ENCODE measurements at places on chromosomes 6 and 20.

DNA sequence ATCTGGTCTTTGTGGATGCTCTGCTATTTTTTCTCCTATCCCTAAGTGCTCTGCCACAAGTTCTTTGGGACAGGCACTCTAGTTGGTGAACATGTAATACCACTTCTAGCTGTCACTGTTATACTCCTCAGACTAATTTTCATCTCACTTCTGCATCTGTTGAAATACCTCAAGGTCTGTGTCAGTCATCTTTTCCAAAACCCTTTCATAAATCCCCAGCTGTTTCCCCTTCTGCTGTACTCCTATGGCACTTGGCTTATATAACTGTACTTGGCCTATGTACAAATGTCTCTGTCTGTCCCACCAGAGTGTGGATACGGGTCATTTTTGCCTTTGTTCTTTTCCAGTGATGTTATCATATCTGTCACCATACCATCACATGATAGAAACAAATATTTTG lies 124.2 kb downstream of the FHL5 start:
- no peak for DNase-seq

DNA sequence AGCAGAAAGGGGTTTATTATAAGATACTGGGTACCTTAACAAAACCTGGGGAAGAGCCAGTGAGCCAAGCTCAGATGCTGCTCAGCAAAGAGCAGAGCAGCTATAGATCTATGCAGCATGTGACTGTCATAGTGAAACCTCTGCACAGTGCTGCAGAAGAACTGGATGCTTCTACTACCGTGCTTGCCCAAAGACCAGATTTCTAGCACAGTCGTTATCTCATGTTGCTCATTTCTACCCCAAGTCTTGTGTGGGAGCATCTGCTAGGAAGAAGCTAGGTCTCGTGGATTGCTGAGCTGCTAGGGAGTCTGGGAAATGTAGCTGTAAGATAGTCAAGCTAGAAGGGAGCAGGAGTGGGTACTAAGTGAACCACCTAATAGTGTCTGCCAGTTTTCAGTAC lies 31.7 kb upstream of the GNRH2 start:
- no peak for DNase-seq

DNA sequence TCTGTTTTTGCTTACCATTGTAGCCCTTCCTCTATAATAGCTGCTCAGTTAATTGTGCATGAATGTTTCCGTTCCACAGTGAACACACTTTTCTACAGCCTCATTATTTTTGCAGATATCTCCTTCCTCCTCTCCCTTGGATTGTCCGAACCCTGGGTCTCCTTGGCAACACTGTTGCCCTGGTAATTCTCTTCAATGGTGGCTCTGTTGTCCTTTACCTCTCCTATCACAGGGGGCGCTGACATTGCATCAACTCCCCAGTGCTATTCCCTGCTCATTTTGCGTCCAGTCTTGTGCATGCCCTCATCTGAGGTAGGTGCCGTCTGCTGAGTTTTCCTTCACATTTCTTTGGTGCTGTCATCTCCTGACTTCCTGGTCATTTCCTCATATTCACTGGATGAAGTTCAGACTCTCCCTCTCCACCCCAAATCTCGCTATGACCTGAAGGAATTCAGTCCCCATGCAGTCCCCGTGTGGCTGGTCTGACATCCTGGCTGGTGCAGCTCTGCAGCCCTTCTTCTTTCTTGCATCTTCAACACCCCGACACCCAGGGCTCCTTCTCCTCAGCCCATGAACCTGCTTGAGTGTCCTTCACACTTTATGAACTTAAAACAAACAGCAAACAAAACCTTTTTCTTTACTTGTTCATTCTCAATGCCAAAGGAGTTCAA lies 21.1 kb downstream of the PHACTR2 start:
- DNase-seq, result no peak

DNA sequence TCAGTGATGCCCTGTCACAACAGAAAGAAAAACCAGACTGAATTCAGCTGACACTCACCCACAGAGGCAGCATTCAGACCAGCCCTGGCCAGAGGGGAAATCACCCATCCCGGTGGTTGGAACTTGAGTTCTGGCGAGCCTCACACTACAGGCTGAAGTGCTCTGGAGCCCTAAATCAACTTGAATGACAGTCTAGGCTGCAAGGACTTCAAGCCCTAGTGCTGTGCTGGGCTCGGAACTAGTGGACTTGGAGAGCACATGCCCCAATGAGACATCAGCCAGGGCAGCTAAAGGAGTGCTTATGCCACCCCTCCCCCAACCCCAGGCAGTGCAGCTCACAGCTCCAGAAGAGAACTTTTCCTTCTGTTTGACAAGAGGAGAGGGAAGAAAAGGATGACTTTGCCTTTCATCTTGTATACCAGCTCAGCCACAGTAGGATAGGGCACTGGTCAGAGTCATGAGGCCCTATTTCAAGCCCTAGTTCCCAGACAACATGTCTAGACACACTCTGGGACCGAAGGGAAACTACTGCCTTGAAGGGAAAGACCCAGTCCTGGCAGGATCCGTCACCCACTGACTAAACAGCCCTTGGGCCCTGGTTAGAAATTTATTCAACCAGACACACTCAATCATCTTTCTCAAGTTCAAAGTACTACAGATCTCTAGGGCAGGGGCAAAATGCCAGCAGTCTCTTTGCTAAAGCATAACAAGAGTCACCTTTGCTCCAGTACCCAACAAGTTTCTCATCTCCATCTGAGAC lies 43.2 kb upstream of the PNRC1 start:
- DNase-seq, result no peak

DNA sequence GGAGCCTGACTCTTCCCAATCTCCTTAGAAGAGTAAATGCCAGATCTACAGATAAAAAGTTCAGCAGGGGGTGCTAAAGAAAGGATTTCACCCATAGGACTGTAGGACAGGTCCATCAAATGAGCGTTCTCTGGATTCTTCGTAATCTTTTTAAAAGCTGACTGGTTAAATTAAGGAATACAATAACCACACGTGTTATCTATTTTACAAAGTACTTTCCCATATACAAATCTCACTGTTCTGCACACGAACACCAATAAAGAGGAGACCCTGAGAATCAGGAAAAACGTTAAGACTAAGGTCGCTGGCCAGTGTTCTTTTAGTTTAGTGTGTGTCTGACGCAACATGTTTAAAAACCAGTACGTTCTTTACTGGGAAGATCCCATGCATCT lies 542 bp downstream of the TUBE1 start:
- DNase-seq, result peak; percentile 12

GRCh38 chr6:6804843-6805615 lies 216.5 kb downstream of the LY86 start:
- no peak for DNase-seq

GRCh38 chr6:71299541-71300470 lies 11.2 kb downstream of the OGFRL1 start:
- no peak for DNase-seq

- DNase-seq, result no peak
Observed at GRCh38 chr6:149078211-149078782, 239.2 kb upstream of the TAB2 start.

- DNase-seq, result no peak
Observed at GRCh38 chr6:160396292-160396691, 48.1 kb downstream of the SLC22A3 start.

DNA sequence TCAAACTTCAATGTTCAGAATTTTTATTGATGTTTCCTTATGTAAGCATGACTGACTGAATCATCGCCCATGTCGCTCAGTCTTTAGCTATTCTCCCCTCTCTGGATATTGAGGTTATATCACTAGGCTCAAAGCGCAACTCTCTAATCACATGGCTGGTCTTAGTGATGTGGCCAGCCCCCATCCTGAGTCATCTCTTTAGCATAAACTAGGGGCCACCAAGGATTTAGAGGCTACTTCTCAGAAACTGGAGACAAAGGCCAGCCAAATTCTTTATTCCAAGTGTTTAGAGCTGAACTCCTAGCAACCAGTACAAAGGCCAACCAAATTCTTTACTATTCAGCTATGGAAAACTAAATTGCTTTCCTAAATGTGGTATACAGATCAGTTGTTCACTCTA lies 61.4 kb downstream of the FAM135A start:
- no peak for DNase-seq

GRCh38 chr6:24859608-24860200 lies 61.0 kb upstream of the ARMH2 start:
- DNase-seq, result peak; percentile 57

DNA sequence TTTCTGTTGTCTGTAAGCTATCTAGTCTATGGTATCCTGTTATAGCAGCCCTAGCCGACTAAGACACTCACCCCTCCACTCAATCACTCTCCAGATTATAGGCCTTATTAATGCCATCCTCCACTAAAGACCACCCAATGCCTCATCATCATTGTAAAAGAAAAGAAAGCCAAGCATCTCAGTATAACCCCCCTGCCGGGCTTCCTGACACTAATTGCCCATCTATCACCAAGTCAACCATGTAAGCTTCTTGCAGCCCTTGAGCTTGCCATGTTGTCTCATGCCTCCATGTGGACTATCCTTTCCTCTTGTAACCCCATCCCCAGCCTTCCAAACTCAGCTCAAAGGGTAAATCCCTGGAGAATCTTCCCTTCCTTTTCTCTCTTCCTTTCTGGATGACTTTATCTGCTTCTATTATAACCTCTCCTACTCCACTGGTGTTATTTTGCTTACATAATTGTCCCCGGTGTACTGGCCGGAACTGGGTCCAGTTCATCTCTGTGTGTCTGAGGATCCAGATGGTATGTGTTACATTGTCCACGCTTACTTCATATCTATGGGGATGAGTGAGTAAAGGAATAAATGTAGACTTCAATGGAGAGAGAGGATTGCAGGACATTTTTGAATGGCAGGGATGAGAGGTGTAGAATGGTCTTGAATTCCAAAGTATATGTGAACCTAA lies 202.9 kb upstream of the SOX4 start:
- DNase-seq, result no peak

- DNase-seq, result no peak
Observed at GRCh38 chr6:34386316-34387137, 5.9 kb downstream of the NUDT3 start.

DNA sequence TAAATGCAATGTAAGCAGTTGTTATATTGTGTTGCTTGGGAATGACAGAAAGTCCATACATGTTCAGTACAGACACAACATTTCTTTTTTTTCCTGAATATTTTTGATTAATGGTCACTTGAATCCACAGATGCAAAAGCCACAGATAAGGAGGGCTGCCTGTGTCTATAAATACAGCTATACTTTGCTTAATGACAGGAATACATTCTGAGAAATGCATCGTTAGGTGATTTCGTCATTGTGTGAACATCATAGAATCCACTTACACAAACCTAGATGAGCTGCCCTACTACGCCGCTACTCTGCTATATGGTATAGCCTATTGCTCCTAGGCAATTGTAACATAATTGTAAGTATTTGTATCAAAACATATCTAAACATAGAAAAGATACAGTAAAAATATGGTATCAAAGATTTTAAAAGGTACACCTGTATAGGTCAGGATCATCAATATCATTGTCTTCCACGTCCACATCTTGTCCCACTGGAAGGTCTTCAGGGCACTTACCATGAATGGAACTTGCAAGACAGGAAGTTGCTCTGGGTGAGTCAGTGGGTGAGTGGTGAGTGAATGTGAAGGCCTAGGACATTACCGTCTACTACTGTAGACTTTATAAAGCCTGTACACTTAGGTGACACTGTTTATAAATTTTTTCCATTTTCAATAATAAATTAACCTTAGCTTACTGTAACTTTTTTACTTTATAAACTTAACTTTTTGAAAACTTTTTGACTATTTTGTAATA lies 27.9 kb upstream of the POPDC3 start:
- no peak for DNase-seq

- DNase-seq, result no peak
Observed at GRCh38 chr20:32479012-32479411, 106.1 kb downstream of the NOL4L start.

DNA sequence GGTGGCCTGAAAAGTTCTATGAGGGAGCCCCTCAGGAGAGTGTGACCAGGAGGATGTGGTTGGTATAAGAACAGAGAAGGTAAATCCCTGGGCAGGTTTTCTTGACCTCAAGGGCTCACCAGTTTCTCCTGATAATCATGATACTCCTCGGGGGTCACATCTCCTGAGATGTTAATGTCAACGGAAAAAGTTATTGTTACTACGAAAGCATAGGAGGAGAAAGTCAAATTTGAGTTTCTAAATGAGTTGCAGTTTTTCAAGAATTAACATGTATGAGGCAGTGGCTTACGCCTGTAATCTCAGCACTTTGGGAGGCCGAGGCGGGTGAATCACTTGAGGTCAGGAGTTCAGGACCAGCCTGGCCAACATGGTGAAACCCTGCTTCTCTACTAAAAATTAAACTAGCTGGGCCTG lies 23.4 kb downstream of the MGME1 start:
- no peak for DNase-seq

DNA sequence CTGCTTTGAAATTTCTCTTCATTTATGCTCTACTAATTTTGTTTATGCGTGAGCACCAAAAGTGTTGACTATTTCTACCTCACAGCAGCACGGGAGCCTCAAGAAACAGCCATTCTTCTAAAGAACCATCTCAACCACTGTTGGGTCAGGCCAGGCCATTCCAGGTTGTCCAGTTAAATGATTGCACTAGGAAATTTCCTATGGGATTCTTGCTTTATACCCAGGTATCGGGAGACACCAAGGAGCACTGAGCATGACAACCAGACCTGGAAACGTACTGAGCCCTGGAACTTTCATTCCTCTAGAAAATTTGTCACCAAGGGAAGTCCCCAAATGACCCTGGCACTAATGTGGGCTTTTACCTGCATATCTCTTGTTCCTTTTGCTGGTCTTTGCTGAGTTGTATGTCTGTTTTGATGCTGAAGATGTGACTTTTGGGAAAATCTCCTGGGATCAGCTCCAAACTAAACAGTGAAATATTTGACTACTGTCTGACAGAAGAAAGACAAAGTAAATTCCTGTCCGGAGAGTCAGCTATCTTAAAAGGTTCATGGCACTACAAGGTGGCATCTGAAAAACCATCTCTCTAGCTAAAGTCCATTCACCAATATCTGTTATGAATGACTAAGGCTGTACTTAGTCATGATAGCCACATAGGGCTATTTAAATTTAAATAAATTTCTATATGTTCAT lies 70.5 kb downstream of the SNAP25 start:
- DNase-seq, result no peak

GRCh38 chr20:38084425-38084951 lies 50.9 kb downstream of the RPRD1B start:
- no peak for DNase-seq

GRCh38 chr6:8944548-8944947 lies 509.2 kb upstream of the SLC35B3 start:
- no peak for DNase-seq

DNA sequence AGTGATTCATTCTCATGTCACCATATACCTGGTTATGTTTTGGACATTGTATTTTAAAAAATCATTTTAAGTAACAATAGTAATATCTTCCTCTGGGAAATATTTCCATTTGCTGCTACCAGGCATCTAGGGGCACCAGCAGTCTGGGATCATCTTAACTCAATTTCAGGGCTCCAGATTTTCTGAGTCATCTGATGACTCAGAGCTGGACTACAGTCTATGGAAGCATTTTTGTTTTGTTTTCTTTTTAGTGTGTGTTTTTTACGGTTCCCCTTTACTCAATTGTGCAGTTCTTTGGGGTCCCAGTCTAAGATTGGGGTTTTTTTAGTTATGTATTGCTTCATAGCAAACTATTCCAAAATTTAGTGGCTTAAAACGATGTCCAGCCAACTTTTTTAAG lies 5.7 kb upstream of the FKBP5 start:
- no peak for DNase-seq

GRCh38 chr20:45959956-45960630 lies 11.9 kb downstream of the ZNF335 start:
- DNase-seq, result no peak
